ENCODE measurements at places on chromosomes 12 and 14. TPM values are rescaled to one million over a fixed set of nuclear protein-coding genes. Genes with fewer than 3 reads are reported as not detected.

- no peak for DNase-seq
Measured at GRCh38 chr12:105106621-105107020, 910 bp upstream of the WASHC4 start.

DNA sequence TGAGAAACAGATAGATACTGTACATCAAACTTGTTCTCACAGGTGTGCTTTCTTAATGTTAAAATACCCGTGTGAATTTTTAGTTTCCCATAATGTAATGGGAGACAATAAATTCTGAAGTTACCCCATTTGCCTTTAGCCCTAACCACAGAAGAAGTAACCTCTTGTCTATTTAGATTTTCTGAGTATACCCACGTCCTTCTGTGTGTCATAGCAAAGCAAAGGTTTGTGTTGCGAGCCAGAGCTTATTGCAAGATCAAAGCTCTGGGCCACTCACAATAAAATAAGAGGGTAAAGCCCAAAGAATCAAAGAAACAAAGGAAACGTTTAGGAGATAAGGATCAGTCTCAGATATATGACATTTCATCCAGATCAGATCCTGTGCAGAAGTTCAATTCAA lies 73.9 kb downstream of the BMP4 start:
- no peak for DNase-seq

DNA sequence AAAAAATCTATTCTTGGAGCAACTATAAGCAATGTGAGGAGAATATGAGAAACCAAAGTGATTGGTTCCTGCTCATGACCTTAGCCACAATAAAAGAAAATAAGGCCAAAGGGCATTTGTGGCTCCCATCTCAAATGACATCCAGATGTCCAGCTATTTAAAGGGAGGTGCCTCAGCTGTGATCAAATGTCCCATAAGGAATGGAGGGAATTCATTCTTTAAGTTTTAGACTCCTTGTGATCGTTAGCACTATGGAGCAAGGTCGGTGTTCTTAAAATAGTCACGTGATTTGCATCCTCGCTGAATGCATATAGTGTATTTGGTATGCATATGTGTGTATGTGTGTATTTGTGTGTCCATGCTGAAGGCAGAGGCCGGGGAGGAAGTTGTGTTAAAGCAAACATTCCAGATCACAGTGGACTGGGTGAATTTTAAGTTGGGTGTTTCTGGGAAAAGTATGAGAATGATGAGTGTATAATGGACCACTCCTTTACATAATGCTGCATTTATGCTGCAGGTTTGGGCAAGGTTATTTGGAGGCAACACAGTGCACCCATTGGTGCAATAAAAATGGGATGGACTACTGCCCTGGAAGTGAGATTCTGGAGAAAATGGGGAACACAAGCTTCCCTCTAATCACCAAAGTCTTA lies 5.6 kb upstream of the E2F7 start:
- no peak for DNase-seq

DNA sequence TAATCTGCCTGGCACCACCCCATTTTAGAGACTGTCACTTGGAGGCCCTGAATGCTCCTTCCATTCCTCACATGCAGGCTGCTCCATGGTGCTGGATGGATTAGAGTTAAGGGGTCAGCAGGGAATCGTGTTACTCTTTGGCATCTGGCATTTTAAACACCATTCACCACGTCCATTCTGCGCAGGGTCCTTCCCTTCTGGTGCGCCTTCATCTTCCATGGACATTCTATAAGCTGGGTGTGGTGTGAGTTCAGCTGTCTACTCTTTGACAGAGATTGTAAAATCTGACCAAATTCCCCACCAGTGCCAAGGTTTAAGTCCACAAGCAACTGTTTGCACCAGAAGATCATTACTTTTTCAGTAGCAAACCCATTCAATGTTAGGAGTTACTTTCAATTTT lies 47.8 kb downstream of the GIT2 start:
- DNase-seq = no peak

- peak; percentile 1 for DNase-seq
Measured at GRCh38 chr14:100592972-100593371, 5.8 kb upstream of the BEGAIN start.

- DNase-seq = no peak
Measured at GRCh38 chr12:60930151-60930550, 1330.1 kb upstream of the USP15 start.

GRCh38 chr12:12357719-12358461 lies 1.0 kb downstream of the BORCS5 start:
- no peak for DNase-seq

- no peak for DNase-seq
Measured at GRCh38 chr12:84702001-84702400, 210.6 kb downstream of the SLC6A15 start.

- DNase-seq = no peak
Measured at GRCh38 chr14:101605836-101606235, 44.5 kb downstream of the DIO3 start.

DNA sequence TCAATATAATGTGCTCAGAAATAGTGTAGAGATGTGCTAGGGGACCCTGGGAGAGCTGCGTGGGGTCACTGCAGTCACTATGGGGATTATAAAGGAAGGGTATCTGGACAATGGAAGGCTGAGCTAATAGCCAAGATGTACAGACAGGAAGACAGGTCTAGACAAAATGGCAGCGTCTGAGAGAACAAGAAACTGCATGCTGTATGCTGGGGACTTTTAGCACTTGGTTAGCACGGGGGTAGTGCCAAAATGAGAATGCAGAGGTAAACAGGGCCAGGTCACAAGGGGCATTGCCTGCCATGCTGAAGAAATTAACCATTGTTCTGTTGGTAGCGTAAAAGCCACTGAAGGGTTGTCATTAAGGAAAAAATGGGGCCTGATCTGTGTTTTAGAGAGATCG lies 308.2 kb downstream of the EMP1 start:
- DNase-seq = no peak

GRCh38 chr12:93714382-93714781 lies 37.2 kb downstream of the CRADD start:
- DNase-seq = no peak

DNA sequence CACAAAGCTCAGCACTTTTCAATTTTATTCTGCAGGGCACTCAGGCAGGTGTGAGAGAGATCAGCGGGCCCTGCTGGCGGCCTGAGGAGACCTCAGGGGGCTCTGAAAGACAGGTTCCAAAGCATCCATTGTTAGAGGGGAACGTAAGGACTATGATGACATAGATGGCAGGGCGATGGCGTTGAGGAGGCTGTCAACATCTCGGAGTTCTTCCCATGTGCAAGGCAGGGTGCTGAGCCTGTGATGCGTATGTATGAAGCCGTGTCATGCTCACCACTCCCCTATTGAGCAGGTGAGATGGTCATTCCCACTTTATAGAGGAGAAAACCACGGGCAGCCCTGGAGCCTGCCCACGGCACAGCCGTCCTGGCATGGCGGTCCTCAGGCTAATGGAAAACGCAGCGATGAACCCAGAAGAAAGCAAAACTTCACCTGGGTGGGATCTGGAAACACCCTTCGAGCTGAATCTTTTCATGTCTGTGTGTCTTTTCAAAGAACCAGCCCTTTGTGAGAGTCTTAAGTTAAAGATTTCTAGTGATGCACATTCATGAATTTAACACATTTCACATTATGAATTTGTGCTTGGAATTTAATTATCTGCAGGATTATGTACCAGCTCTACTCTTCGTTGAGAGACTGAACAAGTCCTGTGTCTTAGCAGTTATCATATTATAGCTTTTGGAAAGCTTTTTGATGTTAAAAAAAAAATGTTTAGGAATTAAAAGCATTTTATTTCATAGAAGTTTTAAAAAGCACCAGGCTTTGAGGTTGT lies 64.7 kb downstream of the RIMBP2 start:
- DNase-seq = no peak

GRCh38 chr14:100056431-100056830 lies 8.8 kb upstream of the EVL start:
- DNase-seq = no peak

DNA sequence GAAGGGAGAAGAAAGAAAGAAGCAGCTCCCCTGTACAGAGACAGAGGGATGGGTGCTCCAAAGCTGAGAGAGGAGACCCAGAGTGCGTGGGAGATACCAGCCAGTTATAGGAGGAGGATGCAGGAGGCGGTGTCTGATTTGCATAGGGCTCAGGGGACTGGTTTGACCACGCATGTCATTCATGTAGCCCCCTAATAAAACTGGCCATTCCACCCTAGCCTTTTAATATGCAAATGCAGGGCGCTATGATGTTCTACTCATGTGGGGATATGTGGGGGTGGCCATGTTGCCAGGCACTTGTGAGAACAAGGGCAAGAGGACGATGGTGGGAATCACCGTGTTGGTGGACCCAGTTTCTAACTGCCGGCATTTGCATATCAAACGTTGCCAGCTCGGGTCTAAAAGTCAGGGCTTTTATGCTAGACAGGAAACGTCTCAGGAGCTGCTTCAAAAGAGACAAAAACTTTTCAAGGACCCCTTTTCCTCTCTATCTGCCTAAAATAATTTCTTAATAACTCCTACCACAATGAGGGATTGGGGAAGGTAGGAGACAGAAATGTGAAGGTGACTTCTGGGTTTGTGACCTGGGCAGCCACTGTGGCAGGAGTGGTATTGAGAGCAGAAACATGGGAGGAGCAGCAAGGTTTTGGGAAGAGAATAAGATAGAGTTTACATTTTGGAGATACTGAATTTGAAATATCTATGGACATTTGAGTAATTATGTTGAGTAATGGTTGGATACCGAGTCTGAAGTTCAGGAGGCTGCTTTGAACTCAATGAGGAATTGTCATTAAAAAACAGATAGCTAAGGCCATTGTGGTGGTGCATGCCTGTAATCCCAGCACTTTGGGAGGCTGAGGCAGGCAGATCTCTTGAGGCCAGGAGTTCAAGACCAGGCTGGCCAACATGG lies 2.2 kb upstream of the ATXN3 start:
- DNase-seq = no peak

DNA sequence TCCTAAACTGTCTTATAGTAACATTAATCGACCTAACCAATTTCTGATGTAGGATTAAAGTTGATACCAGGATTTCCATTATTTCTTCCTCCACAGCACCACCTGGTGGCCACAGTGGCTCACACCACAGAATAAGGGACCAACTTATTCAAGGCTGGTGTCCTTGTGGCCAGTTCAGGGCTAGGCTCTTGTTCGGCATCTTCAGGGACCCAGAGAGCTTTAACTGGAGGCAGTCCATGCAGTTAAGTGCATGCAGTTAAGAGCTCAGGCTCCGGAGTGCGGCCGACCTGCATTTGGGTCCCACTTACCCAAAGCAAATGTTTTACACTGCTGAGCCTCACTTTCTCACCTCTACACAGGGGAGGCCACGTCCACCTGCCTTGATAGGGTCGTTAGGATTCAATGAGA lies 42.0 kb upstream of the GPR68 start:
- DNase-seq = peak; percentile 79

DNA sequence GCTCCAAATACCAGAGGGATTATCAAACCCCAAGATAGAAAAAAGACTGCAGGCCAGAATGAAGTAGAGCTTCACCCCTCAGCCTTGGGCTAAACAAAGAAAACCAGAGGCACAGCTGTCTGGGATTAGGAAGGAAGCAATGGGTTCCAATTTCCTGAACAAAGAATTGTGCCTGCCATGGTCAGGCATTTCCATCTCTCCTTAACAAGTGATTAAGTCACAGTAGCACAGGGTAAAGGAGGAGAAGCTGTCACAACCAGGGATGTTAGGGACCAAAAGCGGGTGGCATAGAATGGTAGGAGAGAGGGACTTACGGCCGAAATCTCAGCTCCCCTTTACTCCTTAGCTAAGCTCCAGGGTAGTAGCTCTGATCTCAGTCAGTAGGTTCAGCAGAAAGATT lies 33.9 kb downstream of the SPTLC2 start:
- DNase-seq = no peak

ATXN3 gene
- total RNA-seq = 16.9 TPM

HRK gene
- 0.11 TPM for total RNA-seq

KLRC1 gene
- total RNA-seq = not detected

CCDC196 gene
- total RNA-seq = not detected

TDRD9 gene
- 2.5 TPM for total RNA-seq

OTOGL gene
- 0.38 TPM for total RNA-seq

SPIC gene
- not detected for total RNA-seq

SLCO1B1 gene
- total RNA-seq = not detected

TAOK3 gene
- total RNA-seq = 20.3 TPM

KRT6B gene
- not detected for total RNA-seq

OLR1 gene
- total RNA-seq = 0.24 TPM

OTX2 gene
- total RNA-seq = not detected

MYF5 gene
- not detected for total RNA-seq

MGAT4C gene
- 4.4 TPM for total RNA-seq
